ENCODE measurements at places on chromosomes 7 and 10.

DNA sequence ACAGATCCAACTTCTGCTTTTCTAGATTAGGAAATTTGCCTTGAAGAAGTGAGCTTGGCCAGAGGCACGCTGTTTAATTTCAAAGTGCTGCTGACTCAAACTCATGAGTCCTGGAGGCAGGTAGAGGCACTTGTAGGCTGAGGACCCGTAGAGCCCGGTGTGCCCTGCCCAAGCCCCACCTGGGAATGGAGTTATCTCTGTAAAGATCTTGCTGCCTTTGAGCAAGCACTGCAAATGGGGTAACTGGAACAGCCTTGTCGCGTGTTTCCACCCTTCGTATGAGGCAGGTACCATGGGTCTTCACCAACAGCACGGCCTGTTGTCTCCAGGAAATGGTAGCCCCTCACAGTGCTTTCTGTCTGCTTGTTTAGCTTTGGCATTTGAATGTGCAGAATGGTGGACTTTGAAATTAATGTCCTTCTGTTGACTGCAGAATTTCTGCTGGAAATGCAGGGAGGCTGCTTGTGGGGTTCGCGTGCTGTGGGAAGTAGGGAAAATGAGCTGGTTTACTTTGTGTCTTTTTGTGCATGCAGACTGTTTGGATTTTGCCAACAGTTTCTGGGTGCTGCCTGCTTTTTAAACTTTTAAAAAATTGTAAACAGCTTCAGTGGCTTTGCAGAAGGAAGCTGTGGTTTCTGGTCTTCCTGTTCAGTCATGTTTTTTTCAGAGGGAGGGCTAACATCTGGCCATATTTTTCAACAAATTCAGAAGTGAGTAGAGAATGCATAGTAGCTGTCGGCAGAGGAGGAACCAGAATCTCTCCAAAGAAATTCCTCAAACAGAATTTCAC, 27.2 kb downstream of the CCM2 start:
- peak; percentile 67 for DNase-seq

DNA sequence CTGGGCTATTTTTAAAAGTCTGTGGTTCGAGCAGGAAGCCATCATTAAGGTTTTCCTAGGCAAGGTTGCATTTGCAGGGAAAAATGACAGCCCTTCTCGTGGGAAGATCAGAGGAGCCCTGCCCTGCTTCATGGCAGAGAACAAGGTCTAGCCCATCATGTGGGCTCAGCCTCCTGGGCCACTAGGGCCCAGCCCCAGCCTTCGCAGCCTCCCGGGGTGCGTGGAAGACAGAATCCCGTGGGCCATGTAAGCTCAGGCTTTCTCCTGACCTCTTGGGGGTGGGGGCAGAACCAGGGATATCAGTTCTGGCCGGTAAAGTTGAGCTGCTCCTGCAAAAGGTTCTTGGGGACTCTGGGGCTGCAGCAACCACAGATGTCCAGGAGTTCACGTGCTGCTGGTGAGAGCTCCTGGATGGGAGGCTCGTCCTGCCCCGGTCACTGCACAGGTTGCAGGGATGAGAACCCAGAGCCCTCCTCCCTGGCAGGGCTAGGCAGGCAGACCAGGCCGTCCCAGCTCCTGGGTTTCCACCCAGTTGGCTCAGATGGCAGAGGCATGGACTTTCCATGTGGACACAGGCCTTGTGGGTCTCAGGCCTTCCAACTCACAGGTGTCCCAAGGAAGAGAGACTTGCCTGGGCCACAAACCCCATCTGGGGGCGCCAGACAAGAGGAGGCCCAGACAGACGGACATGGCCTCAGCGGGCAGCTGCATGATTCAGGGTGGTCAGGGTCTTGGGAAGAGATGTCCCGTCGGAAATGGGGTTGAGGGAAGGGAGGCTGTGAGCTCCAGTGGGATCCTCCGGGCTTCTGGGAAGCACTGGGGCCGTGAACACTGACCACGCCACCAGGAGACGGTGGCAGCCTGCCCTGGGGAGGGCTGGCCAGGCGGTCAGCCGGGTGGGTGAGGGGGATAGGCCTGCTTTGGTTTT, 126.2 kb downstream of the NEURL1 start:
- DNase-seq = no peak

DNA sequence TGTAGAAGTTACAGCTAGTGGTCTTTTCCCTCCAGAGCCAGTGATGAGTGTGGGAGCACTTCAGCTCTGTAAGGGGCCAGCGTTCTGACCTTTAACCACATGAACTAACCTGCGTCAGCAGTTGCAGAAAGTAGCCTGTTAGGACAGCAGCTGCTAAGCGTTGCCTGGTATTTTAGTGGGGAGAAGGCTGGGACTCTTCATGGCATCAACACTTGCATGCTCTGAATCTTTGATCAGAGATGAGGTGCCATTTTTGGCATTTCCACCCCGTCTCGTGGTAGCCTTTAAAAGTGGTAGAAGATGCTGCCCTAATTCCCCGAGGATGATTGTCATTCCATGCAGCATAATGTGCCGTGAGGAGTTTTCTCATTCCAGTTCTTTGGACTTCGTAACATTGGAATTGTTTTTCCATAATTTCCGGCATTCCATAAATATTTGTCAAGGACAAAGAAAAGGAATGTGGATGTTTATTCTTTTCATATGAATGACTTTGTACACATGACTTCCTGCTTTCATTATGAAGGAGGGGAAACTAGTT, 92.2 kb downstream of the AVL9 start:
- DNase-seq = no peak

GRCh38 chr7:22700559-22701002, 26.4 kb upstream of the IL6 start:
- no peak for DNase-seq

GRCh38 chr7:95871075-95871848, 98.9 kb downstream of the DYNC1I1 start:
- no peak for DNase-seq

Measured in T-cell (primary cell).